ENCODE measurements at places on chromosomes 12 and 14. TPM values are rescaled to one million over a fixed set of nuclear protein-coding genes. Genes with fewer than 3 reads are reported as not detected.
A peak's percentile ranks its signal among the peaks of the same experiment; 100 is the strongest.

DNA sequence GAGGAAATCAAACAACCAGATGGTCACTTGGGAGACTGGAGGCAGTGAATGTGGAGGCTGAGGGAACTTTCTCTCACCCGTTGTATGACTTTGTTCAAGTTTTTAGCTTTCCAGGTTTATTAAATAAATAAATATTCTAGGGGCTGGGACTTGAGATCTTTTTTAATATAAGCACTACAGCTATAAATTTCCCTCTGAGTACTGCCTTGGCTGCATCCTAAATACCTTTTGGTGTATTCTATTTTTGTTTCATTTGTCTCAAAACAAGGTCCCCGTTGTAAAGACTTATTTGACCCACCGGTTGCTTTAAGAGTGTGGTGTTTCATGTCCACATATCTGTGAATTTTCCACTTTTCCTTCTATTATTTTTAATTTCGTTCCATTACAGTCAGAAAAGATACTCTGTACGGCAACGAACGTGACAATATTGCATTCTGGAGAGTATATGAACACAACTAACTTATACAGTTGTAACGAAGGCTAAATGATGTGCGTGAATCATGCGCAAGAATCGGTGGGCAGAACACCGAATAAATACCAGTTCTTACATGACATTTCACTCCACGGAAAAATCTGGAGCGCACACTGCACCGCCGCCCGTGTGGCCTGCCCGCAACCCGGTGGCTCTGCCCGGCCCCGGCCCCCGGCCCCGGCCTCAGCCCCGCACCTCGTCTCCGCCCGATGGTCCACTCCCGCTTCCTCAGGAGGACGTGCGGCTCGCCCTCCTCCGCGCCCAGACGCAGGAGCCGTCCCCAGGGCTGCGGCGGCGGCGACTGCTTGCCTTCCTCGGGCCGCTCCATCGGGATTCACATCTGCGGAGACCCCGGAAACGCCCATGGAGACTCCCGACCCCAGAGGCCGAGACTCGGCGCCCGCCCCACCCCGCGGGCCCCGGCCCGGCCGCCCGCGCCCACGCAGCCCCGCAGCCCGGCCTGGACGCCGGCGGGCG, 602 bp downstream of the CHFR start:
- H3K4me3 ChIP-seq: peak overlapping the region; percentile 75
- H3K27me3 ChIP-seq: no peaks in the 10 kb centered on the region
- no peaks in the 10 kb centered on the region for H3K36me3 ChIP-seq
- H3K27ac ChIP-seq: no peak overlapping the region

Gene NANOG
- total RNA-seq: 0.50 TPM

- DNase-seq: no peak
- H3K27ac ChIP-seq: no peak overlapping the region
- H3K4me1 ChIP-seq: no peaks in the 10 kb centered on the region
- no peaks in the 10 kb centered on the region for H3K36me3 ChIP-seq
- no peak overlapping the region for H3K4me3 ChIP-seq
- H3K27me3 ChIP-seq: no peaks in the 10 kb centered on the region
Observed at GRCh38 chr14:49052521-49052920, 533.7 kb downstream of the RPS29 start.

Gene PTPRO
- total RNA-seq: 1.6 TPM

DNA sequence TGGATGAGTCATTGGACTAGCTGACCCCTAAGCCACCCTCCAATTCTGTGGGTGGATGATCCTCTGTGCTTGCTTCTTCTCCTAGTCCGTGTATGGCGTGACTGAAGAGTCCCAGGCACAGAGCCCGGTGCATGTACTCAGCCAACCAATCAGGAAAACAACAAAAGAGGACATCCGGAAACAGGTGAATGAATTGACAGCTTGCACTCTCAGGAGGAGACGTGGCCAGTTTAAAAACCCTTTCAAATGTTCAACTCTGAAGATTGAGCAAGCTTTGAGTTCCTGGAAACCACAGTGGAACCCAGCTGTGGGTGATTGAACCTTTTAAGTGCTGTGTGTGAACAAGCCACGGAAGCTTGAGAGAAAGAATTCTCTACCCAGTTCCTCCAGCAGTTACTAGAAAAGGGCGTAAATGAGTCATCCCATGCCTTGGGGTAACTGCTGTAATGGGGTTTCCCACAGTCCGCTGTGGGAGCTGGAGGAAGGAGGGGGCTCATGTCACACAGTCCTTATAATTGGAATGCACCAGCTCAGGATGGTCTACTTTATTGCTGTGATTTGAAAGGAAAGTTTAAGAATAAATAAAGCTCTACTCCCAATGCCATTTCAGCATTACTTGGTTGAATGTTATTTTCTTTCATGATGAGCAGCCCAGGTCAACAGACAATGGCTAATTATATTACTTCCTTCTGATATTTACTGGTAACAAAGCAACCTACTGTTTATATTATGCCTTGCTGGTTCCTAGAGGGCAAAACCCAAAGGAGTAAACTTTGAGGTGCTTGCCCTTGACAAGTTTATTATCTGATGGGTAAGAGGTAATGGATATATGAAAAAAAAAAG, 417.0 kb downstream of the DPF3 start:
- no peak overlapping the region for H3K27ac ChIP-seq
- H3K4me1 ChIP-seq: no peaks in the 10 kb centered on the region
